ENCODE measurements at places on chromosomes 7 and 10.

DNA sequence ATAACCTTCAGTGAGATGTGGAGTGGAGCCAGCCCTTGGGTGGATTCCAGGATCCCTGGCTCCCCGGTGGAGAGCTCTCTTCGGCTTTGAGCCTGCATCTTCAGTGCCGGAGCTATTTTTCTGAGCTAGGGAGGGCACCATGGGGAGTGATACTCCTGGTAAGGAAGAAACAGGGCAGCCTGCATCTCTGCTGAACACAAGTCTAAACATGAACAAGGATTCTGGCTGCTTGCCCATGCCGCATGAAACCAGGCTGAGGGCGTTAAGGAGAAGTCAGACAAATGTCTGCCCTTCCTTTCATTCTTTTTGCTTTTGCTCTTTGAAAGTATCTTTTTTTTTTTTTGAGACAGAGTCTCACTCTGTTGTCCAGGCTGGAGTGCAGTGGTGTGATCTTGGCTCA, 60.4 kb downstream of the EVX1 start:
- no peak for DNase-seq

DNA sequence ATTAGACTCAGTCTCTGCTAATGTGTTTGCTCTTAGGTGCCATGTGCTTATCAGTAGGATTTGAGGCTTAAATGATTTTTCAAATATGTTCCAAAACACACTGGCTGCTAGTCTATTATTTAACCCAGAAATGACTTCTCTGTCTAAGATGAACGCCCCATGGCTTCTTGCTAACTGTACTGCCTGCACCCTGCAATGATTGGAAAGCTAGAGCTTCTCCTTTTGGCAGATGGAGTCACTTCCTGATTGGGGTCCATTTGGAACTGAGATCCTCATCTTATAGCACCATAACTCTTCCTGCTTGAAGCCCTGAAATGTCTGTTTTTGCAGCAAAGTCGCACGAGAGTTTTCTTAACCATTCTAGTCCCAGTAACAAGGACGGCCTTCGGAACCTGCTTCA, 186.5 kb upstream of the ADO start:
- DNase-seq, result no peak

DNA sequence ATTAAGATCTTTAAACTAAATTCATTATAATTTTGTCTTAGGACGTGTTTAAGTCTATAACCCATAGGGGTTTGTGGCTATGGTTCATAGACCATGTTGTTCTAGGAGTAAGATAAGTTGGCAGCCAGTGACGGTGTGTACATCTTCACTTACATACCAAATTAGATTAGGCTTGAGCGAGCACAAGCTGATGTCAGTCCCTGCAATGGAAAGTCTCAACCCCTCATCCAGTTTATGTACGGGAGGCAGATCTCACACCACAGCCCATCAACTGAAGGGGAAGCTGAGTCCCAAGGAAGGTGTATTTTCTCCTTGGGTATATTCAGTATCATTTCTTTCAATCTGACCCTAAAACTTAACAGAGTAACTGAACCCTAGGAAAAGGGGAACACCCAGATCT, 5.1 kb upstream of the SMC3 start:
- no peak for DNase-seq

- peak; percentile 63 for DNase-seq
Observed at GRCh38 chr7:36784991-36785940, 61.0 kb upstream of the AOAH start.

DNA sequence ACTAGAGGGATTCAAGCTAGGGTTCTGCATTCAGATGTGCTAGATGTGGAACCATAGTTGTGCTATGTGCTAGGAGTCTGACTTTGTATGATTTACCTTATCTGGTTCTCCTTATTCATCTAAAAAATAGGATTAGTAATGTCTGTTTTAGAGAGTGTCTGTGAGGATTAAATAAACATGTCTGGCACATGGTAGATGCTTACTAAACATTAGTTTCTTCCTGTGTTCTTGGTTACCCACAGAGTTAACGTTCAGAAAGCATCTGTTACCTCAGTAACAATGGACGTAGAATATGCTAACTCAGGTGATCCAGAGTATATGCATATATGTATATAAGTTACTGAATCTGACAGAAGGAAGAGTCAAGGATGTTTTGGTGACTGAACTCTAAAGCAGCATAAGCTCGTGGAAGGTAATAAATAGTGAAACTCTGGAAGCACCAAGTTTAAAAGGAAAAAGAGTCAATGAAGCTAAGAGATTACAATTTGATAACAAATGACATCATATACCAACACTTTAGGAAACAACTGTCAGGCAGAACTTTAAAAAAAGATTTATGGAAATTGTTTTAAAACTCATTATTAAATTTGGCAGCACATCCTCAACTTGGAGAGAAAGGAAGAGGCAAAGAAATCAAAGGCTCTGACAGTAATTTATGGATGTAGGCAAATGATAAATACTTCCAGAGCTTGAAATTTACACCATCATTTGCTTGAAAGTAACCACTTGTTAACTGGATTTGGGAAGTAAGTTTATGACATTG, 127.0 kb downstream of the CCNY start:
- no peak for DNase-seq

DNA sequence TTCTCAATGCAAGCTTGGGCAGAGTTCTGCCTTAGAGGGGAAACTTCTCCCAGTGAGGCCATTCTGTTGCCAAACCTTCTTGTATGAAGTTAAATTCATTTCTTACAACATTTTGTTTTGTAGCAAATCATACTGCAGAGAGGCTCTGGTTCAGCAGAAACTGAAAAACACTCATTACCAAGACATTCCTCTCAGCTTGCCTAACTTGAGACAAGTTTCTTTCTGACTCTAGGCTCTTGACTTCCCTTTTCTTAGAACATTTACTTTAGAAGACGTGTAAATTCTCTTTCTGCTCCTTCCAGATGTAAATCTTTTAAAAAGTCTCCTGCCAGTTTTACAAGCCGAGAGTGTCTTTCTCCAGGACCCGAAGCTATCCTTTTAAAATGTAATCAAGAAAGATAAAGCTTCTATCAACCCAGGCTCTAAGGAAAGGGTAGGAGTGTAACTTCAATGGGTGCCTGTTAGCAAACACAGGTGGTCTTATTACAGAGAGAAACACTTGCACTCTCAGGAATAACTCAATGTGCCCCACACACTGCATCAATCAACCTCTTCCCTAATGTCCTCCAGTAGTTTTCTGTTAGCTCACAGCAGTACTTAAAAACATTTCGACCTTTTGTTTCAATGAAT, 80.5 kb upstream of the TAS2R16 start:
- no peak for DNase-seq

- peak; percentile 84 for DNase-seq
Observed at GRCh38 chr7:107150375-107151073, 18.3 kb upstream of the HBP1 start.
